CD4-positive, alpha-beta memory T cell (primary cell): ENCODE measurements at places on chromosomes 3 and 15.

DNA sequence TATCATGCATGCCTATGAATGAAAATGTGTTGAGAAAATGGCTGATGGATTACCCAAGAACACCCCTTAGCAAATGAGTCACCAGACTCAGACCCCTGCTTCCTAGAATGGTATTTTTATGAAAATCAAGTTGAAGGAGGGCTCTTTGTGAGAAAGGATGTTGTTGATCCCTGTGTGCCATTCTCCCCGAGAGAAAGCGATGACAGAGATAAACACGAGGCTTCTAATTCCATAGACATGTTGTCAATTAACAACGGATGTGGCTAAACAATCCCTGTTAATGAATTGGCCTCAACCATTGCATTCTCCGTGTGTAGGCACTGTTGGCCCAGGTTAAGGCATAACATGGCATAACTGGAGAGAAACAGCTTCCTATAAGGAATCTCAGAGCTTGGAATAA lies 5.8 kb upstream of the OXTR start:
- no peak for DNase-seq

DNA sequence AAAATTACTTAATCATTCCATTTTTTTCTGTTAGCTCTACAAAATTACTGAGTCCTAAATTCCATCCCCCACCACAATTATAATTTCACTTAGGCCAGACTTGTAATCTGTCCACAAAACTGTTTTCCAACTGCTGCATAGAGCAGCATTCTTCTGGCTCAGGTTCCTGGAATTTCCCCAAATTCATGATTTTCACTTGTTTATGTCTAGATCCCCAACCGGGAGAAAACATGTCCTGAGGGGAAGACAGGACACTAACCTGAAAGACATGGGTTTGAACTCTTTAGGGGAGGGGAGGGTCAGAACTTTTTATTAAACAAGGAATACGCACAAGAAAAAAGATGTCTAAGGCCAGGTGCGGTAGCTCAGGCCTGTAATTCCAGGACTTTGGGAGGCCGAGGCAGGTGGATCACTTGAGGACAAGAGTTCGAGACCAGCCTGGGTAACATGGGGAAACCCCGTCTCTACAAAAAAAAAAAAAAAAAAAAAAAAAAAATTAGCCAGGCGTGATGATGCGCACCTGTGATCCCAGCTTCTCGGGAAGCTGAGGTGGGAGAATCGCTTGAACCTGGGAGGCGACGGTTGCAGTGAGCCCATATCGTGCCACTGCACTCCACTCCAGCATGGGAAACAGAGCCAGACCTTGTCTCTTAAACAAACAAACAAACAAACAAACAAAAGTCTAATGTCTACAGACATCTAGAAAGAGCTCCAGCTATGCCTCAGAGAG lies 1.5 kb downstream of the ETFA start:
- DNase-seq: no peak

DNA sequence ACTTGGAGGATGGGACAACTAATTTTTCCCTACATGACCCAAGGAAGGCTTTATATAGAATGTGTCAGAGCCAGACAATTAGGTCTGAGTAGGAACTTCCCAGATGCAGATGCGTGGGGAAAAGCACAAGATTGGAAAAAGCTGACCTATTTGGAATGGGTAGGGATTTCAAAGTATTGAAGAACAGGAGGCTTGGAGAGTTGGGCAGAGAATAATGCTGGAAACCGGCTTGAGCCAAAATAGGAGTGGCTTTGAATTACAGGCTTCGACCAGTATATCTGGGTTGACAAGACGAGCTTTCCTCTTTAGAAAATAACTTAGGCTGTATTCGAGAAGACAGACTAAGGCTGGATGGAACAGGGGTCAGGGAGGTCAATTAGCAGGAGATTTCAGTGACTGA lies 181.1 kb downstream of the GBE1 start:
- DNase-seq: no peak

DNA sequence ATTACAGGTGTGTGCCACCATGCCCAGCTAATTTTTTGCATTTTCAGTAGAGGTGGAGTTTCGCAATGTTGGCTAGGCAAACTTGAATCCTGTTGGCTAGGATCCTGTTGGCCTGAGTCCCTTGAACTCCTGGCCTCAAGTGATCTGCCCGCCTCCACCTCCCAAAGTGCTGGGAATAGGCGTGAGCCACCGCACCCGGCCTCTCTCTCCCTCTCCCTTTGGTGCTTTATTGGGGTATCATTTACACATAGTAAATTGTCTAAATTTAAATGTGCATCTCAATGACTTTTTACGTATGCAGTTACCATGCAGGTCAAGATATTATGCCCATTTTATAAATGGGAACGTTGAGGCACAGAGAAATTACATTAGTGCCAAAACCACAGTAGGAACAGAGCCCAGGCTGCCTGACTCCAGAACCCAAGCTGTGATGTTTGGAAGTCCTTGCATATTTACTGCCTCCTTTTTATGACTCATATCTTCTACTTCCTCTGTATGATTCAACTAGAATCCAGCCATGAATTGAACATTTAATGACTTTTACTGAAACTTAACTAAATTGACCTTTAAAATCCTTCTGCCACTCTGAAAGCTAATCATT lies 34.0 kb upstream of the RPP14 start:
- DNase-seq: no peak

DNA sequence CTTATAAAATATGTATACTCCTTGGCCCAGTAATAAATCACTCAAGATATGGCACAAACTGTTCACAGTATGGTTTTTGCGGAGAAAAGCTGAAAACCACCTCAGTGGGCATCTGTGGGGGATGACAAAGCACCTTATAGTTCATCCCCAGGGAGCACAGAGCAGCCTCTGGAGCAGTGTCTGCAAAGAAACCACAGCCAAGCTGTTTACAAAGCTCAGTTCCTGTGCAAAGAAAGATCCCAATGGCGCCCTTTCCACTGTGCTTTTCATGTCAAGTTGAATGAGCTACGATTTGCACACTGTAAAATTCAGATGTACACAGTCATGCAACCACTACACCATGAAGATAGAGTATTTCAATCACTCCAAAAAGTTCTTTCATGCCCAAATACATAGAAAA lies 2.5 kb upstream of the EFCC1 start:
- no peak for DNase-seq

DNA sequence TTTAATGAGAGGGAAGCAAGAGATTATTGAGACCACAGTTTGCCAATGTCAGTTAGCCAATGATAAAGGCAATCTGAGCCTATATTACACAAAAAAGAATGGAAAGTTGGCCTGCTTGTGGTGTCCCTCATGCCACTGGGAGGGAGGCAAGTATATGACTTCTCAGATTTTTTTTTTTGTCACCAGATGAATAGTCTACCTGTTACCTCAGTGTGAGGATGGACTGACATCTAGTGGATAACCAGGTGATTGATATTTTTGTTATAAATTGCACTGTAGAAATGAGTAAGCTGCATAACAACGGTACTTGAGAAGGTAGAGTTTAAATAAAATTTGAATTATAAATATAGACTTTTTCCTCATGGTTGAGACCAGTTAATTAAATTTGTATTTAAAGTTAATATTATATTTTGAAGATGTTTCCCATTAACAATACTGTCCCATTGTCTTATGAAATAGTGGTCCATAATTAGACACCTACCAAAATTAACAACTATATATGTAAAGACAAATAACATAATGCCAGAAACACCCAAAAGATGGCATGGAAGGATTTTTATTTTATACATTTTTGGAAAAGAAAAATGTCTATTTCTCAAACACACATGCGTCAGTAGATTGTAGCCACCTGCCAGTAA lies 237.8 kb upstream of the GADL1 start:
- peak; percentile 37 for DNase-seq

- DNase-seq: no peak
Observed at GRCh38 chr3:40453933-40454332, 3.2 kb upstream of the RPL14 start.

DNA sequence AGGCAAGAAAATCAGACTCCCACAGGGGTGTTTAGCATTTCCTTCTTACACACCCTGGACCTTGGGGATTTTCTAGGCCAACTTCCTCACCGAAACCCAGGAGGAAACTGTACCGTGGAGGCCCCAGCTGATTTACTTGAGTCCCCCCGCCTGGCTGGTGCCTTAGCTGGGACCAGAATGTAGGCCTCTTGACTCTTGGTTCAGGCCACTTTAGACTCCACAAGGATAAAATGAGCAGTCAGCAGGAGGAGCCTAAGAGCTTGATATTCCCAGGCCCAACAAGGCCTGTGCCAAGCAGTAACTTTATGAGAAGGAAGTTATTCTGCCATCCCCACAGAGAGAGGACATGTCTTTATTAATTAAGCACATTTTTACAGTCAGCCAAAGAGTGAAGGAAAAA lies 4.6 kb upstream of the APBA2 start:
- DNase-seq: no peak

DNA sequence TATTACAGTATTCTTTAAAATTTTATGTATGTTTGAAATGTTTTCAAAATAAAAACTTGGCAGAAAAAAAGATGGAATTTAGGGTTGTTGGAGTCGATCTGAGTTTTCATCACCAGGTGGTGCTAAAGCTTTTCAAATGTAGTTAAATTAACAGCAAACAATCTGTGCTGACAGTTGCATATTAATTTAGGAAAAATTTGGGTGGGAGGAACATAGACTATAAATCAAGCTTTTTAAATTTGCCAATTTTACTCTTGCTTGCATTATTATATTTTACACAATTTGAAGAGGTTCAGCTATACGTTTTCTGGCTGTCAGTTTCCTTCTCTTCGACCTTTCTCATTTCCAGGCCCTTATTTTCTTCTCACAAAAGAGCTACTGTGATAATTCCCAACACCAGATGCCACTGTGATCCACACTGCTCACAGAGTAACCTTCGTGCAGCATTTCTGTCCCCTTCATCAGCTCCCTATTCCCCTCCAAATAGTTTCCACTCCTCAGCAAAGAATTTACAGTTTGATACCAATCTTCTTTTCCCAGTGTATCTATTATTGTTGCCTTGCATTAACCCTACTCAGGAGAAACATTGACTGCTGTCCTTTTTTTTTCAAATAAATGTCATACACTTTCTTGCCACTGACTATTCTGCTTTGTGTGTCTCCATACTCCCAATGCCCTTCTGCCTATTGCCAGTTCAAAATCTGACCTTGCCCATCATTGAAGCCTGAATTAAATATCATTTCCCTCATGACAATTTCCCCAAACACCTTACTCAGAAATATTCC lies 53.4 kb upstream of the EIF5A2 start:
- DNase-seq: peak; percentile 15

GRCh38 chr3:67018105-67018788 lies 20.1 kb downstream of the KBTBD8 start:
- DNase-seq: no peak

GRCh38 chr3:169744366-169745054 lies 20.4 kb downstream of the TERC start:
- no peak for DNase-seq

- no peak for DNase-seq
Observed at GRCh38 chr15:68770216-68770615, 50.5 kb downstream of the ANP32A start.

DNA sequence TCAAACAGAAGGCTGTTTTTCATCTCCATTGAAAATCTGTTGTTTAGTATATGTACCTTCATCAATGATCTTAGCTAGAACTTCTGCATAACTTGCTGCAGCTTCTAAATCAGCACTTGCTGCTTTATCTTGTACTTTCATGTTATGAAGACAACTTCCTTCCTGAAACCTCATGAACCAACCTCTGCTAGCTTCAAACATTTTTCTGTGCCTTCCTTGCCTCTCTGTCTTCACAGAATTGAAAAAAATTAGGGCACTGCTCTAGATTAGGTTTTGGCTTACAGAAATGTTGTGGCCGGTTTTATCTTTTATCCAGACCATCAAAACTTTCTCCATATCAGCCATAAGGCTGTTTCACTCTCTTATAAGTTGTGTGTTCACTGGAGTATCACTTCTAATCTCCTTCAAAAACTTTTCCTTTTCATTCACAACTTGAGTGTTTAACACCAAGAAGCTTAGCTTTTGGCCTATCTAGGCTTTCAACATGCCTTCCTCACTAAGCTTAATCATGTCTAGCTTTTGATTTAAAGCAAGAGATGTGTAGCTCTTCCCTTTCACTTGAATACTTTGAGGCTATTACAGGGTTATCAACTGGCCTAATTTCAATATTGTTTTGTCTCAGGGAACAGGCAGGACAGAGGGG lies 78.6 kb downstream of the IGSF11 start:
- peak; percentile 50 for DNase-seq

DNA sequence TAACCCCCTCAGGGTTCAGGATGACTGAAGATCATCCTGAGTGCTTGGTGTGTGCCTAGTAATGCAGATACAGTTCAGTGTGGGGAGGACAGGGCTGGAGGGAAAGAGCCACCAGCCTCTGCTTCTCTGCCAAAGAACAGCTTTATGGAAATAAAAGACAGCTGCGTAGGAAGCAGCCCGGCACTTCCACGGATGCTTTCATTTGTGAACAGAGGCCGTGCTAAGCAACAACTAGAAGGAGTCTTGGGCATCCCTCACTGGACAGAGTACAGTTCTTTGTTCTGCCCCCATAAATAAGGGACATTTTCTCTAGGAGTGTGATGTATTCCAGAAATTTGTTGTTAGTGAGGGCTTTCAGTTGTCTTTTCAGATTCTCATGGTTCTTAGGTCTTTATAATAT lies 194.8 kb upstream of the RGMA start:
- DNase-seq: no peak

- DNase-seq: peak; percentile 15
Observed at GRCh38 chr15:40252438-40253166, 13.7 kb downstream of the PAK6 start.

- no peak for DNase-seq
Observed at GRCh38 chr15:93206893-93207292, 117.9 kb upstream of the RGMA start.

DNA sequence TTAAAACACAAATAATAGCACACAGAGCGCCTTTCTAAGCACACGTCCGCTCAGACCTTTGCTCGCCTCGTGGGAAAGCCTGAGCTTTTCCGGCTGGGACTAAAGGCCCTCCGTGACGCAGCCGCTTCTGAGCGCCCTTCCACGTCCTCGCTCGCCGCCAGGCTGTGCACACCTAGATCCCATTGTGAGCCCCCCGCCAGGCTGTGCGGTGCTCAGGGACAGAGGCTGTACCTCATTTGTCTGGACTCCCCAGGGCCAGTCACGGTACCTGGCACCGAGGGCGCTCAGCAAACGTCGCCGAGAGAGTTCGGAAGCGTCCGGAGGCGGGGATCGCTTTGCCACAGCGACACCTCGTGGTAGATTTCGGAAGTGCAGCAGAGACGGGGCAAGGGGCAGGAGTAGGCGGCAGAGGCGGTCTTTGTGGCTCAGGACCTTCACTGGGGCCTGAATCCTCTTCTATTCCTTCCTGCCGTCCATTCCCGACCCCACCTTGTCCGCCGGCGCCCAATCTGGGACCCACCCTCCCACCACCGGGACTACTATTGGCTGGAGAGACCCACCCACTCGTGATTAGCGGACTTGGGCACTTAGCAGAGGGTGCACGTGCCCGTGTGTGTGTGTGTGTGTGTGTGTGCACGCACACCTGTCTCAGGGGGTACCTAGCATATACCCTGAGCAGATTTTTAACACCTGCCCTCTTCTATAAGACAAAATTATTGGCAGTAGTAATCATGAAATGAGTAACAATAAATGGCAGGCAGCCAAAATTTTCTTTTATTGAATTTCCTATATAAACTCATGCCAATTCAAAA lies 65.6 kb downstream of the RHCG start:
- peak; percentile 73 for DNase-seq

GRCh38 chr3:52688266-52688665 lies 2.4 kb downstream of the GNL3 start:
- no peak for DNase-seq
